Forelimb muscle (tissue), 1 donor: ENCODE measurements at places on chromosomes 3 and 15. TPM values are rescaled to one million over a fixed set of nuclear protein-coding genes. Genes with fewer than 3 reads are reported as not detected.

The NR2E3 gene
- polyA plus RNA-seq, result 7.4 TPM

GRCh38 chr3:151117047-151117446 is 31.6 kb downstream of the MED12L start:
- no peak for DNase-seq

The ZXDC gene
- polyA plus RNA-seq, result 25.6 TPM

The FMN1 gene
- 0.90 TPM for polyA plus RNA-seq

- DNase-seq, result no peak
These were observed 76.3 kb upstream of the TTBK2 start for GRCh38 chr15:42996871-42997270.

The SAMD7 gene
- polyA plus RNA-seq, result not detected

DNA sequence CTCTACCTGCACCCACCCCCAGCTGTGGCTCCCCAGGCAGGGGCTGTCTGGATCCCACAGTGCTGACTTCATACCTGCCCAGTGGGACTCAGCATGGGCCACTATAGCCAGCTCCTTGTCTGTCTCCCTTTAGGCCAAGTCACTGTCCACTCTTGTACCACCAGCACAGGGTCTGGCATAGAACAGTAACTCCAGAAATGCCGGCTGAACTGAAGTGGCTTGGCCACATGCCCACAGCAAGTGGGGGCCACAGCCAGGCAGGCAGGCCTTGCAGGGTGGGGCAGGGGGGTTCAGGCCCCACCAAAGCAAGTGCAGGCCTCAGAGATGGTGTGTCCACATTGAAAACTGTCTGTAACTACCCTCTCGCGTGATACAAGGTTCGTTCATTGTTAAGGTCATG is 252.6 kb upstream of the LYSMD4 start:
- DNase-seq, result no peak

The PSTPIP1 gene
- 2.7 TPM for polyA plus RNA-seq

The SAMMSON gene
- not detected for polyA plus RNA-seq

- no peak for DNase-seq
These were observed 61.8 kb downstream of the CCDC33 start for GRCh38 chr15:74297887-74298286.

DNA sequence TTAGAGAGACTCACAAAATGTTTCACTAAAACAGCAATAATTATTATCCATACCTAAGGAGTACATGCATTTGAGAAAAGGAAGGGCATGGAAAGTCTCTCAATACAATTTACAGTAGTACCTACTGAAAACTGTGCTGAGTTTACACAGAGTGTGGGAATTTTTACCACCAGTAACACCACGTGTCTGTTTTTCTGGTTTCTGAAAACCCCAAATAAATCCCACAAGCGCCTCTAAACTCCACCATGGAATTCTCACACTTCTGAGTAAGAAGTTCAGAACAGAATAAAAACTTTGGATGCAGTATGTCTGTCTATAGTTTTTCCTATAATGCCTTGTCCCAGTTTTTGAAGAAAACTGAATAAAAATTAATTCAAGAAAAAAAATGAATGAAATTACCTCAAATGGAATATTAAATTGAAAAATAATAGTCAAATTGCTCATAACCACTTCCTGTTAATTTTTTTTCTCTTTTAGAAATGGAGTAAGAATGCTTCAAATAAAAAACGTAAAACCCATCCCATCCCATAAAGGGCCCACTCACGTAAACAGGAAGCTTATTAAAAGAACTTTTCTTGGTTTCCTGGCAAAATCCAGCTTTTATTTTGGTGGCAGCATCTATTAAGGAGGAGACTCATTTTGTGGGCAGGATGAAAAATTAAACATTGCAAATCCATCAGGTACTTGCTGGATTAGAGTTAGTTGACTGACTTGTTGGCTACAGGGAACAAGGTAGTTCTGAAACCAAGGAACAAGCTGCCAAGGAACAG is 378.1 kb downstream of the TIGIT start:
- no peak for DNase-seq

- no peak for DNase-seq
These were observed 4.6 kb upstream of the KCTD6 start for GRCh38 chr3:58487140-58487886.

GRCh38 chr3:197508461-197508860 is 47.3 kb downstream of the BDH1 start:
- DNase-seq, result no peak

The TMEM108 gene
- 18.6 TPM for polyA plus RNA-seq

DNA sequence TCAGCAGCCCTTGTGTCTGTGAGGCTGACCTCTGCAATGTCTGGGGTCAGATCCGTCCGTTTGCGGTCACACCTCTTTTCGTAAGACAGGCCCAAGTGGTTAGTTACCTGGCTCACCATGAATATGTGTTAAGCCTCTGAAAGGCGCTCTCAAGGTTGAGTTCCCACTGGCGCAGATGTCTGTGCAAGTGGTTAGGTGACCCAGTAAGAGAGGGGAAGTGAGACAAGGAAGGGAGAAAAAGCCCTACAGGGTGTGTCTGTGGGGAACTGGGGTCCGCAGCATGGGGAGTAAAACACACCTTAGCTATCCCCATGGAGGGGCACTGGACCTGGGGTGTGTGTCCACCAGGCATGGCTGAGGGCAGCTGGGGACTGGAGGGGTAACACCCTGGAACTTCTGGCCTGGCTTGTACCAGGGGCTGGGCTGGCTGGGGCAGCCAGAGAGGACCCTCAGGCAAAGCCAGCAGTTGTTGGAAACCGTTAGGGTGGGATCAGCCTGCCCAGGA is 391.6 kb upstream of the PROK2 start:
- DNase-seq, result no peak

The CHL1 gene
- 2.2 TPM for polyA plus RNA-seq

- DNase-seq, result no peak
These were observed 48.6 kb upstream of the AKAP13 start for GRCh38 chr15:85331655-85332285.

DNA sequence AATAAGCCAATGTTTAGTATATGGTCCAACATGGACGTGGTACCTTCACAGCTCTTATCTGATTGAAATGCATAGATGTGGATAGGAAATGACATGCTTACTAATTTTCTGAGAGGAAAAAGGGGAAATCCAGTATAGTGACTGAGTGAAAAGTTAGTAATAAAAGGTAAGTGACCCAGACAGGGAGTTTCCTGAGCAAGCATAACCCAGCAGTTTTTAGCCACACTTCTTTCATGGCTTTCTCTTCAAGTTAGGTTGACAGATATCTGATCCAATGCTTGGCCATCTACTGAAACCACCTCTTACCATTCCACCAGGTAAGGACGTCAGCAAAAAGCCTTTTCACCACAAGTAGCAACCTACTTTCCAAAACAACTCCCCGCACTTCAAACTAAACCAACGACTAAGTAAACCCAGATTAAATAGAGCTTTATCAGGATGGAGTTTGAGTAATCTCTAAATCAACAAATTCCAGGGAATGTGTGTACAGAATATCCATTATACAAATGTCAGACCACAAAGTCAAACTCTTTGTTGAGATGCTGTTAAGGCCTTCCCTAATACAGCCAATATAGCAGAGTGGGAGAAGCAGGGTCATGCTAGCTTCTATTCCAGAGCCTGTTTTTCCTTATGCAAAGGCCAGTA is 329.7 kb downstream of the RORA start:
- DNase-seq, result no peak

GRCh38 chr15:101461097-101461496 is 28.4 kb downstream of the PCSK6 start:
- DNase-seq, result no peak

The FETUB gene
- polyA plus RNA-seq, result not detected

The MOBP gene
- 0.09 TPM for polyA plus RNA-seq

DNA sequence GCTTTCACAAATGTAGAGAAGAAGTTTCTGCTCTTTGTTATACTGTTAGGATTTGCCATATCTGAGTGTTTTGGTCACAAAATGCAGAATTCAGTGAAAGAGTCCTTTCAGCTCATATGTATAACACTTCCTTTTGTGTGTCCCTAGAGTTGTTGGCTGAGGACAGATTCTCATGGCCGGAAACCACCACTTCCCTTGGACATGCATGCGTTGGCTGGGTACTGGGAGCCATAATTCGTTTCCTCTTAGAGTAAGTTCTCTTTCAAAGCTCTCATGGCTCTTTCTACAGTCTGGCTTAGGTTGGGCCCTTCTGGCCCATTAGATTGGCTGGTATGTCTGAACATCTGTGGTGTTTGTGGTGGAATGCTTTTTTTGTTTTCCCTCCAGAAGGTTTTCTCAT is 298.5 kb downstream of the DIPK2A start:
- DNase-seq, result no peak
